Spinal cord (tissue), 10 donors: ENCODE measurements at places on chromosomes 7 and 10. TPM values are rescaled to one million over a fixed set of nuclear protein-coding genes. Genes with fewer than 3 reads are reported as not detected.

The MYL10 gene
- not detected for total RNA-seq

The DEPP1 gene
- total RNA-seq = 18.1 TPM

The CCDC146 gene
- total RNA-seq = 30.5 TPM

The SPDYE1 gene
- total RNA-seq = not detected

The ZNF485 gene
- 5.6 TPM for total RNA-seq

The VWDE gene
- total RNA-seq = 2.6 TPM

The PGAM2 gene
- total RNA-seq = 3.5 TPM

The MYH16 gene
- not detected for total RNA-seq
